ENCODE measurements at places on chromosomes 2 and 18.

DNA sequence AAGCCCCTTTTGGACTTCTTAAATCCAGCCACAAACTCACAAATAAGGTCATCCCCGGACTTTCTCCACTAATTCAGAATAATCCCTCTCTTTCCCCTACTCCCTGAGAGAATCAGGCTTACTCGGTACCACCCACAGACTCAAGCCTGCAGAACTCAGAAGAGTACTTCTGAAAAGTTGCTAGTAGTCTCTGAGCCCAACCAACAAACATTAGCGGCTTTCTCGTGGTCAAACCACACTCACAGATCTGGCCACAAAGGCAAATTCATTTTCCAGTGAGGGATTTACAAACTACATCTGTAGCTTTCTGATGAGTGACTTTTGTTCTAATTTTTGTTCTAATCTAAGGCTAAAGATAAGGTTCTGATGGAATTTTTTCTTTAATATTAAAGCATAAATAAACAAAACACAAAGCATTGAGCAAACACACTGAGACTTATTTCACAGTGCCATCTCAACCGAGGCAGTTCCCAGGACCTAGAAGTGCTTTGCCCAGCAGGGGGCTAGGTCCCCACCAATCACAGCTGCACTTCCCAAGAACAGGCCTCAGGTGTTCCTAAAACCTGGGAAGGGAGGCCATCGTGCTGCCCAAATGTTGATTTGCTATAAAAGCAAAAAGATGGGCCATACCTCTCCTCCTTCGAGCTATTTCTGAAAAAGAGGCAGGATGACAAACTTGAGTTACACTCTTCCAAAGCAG is 110.7 kb downstream of the COLEC12 start:
- DNase-seq: no peak

DNA sequence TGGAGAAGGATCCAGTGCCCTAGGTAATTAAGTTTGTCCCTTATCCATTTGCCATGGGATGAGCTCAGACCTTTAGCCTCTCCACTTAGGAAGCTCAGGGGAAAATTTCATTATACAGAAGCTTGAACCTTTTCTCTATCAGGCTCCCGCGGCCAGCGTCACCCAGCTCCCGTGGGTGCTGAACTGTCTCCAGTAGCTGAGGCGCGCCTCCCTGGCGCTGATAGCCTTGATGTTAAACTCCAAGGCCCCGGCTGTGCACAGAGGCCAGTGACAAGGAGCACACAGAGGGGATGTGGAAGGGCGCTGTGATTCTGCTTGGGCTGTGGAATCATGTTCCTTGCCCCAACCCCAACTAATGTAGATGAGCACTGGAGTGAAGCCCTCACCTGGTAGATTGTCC is 50.8 kb downstream of the NRP2 start:
- no peak for DNase-seq

GRCh38 chr2:234500394-234501006 is 3.6 kb upstream of the ARL4C start:
- DNase-seq: peak; percentile 53

GRCh38 chr18:74283646-74284045 is 8.1 kb downstream of the CYB5A start:
- no peak for DNase-seq

- DNase-seq: no peak
These were observed 141.4 kb upstream of the SALL3 start for GRCh38 chr18:78838183-78838582.

- DNase-seq: no peak
These were observed 886.5 kb downstream of the CNTNAP5 start for GRCh38 chr2:124911560-124911959.

GRCh38 chr2:63092401-63092800 is 41.8 kb downstream of the OTX1 start:
- no peak for DNase-seq

DNA sequence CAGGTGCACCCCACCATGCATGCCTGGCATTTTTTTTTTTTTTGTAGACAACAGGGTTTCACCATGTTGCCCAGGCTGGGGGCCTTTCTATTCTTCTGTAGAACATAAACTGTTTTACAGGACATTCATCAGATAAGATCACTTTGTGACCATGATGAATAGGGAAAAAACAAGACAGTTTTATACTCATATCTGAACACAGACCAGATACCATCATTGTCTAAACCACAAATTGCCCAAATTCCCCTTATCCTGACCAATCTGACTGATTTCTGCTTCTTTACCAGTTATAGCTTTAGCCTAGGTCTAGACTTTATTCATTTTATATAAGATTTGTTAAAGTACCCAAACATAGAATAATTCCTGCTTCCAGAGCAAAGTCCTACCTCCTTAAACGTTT is 1699.3 kb upstream of the TMEFF2 start:
- DNase-seq: no peak

GRCh38 chr18:27202741-27203140 is 17.6 kb upstream of the CHST9 start:
- no peak for DNase-seq

GRCh38 chr2:203492965-203493364 is 42.1 kb downstream of the RAPH1 start:
- DNase-seq: no peak

All from T-helper 9 cell (primary cell).